Osteocyte (in vitro differentiated cells): ENCODE measurements at places on chromosomes 5 and 9.
A peak's percentile ranks its signal among the peaks of the same experiment; 100 is the strongest.

GRCh38 chr9:3906437-3907213, 380.8 kb upstream of the RFX3 start:
- DNase-seq, result no peak

DNA sequence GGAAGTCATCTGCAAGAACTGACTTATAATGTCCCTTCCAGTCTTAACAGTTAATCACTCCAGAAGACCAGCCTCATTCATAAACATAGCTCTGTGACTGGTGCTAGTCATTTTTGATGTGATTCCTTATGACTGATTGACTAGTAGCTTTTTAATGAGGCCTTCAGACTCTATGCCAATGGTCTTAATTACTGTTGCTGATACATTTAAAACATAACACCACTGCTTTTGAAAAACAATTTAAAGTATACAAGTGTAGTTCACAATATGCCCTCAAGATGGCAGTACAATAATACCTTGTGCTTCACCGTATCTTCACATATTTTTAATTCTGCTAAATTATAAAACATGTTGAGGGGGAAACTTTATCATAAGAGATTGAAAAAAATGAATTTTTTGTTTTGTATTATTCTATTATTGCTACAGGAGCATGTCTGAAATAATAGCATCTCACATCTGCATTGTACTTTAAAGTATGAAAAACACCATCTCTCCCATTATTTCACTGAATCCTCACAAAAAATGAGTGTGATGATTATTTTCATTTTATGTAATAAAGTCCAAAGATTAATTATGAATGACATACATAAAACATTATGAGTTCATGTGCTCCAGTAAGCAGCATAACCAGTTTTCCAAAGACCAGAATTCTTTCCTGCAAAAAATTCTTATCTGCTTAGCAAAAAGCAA, 55.2 kb upstream of the SHISAL2B start:
- DNase-seq, result no peak

DNA sequence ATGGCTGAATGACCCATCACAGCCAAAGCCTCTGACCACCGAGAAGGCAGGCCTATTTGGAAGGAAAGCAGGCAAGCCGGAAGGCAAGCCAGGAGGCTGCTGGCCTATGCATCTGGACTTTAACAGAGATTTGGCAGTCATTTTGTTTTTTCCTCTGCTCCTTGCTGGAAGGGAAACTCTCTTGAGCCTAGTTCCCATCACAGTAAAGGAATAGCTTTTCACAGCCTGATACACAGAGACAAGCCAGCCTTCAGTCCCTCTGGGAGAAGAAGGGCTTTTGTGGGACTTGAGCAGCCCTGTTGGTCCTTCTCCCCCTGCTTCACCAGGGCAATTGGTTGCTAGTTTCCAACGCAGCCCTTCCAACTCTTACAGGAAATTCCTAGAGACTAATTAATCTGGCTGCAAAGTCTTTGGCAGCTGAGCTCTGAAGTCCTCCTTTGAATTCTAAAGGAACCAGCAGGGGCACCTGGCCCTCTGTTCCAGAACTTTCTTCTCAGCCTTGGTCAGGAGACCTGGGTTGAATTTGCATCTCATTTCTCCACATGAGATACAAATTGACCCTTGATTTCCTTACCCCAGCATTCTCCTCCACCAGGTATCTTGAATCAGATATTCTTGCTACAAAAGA, 157.3 kb upstream of the EPB41L4A start:
- no peak for DNase-seq

DNA sequence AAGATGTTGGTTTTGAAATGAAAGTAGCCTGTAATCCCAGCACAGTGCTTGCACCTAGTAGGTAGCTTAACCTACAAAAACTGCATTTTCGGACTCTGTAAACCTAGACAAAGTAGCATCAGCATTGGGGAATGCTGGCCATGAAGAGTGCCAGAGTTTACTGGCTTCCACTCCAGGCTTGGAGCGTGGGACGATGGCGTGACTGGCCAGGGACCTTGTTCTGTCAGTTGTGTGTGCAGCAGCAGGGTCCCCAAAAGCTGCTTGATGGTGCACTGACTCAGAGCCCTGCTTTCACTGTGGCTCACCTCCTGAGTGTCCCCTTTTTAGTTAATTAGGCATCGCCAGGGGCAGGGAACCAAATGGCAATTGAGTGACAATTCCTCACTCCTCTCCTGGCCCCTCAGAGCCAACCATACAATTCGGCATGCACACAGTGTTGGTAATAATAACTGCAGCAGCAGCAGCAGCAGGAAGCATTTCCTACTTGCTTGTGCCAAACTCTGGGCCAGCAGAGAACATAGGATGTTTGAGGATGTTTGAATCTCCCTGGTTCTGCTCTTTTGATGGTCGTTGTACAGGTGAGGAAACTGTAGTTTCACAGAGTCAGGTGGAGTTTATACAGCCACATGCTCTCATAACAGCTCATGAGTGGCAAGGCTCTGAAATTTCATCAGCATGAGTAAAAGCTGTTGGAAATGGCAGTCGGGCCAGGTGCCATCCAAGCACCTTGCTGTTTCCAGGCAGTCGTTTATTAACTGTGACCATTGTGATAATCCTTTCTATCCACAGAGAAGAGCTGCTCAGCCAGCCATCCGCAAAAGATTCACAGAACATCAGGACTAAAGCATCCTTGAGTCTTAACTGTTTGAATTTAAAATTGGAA, 4.2 kb downstream of the UBE2QL1 start:
- DNase-seq, result peak; percentile 51

DNA sequence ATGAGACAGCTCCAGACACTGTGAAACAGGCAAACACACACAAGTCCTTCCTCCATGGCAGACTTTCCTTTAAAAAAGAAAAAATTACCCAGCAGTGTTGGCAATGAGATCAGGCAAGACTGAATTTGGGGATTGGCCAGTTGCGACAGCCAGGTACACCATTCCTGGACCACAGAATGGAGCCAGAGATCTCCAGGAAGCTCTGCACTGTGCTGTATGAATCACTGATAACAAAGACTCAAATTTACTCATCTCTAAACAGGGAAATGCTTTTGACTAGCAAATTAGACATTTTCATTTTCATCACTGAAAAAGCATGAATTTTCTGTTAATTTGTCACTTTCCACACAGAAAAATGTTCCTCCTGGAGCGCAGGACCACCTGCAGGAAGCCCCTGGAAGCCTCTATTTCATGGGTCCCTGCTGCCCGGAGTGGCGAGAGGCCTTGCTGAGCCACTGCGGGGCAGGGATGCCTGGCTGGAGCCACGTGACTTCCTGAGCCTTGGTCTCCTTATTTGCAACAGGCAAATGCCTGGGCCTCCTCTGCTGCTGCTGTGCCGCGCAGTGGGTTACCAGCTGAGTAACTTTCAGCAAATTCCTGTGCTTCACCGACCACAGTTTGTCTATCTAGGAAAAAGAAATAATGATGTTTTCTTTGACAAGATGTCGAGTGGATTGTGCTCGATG, 185.9 kb upstream of the ZNF618 start:
- DNase-seq, result no peak

DNA sequence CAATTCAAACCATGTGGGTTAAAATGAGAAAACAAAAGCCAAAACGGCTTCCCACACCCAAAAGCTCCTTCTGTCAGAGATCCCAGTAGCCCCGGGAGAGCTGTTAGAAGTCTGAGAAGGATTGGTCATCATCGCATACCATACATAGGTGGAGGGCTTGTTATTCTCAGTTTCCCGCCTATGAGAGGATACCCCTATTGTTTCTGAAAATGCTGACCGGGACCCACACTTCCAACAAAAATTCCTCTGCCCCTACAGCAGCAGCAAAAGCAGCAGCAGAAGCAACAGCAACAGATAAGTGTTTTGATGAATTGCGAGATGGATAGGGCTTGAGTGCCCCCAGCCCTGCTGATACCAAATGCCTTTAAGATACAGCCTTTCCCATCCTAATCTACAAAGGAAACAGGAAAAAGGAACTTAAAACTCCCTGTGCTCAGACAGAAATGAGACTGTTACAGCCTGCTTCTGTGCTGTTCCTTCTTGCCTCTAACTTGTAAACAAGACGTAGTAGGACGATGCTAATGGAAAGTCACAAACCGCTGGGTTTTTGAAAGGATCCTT, at the start of gene TEK:
Gene TEK (plus strand): TSS at position 245 of the 561 bp plus-strand sequence. CDS start 366 bp downstream, outside the sequence.
- DNase-seq, result no peak

DNA sequence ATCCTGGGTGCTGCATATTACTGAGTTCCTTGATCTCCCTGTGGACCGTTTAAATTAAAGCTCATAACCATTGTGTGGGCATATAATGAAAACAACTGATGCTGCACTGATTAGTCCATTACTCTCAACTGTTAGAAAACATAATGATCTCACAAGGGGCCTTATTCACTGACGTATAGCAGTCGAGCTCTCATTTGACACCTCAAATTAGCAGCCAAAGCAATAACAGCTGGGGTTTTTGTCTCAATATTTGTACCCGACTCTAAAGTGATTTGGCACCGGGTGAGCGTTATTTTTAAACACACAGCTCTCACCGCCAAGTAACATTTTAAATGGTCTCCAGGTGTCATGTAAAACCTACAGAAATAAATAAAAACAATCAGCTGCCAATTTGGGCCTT, 252.2 kb upstream of the PANK3 start:
- DNase-seq, result no peak

DNA sequence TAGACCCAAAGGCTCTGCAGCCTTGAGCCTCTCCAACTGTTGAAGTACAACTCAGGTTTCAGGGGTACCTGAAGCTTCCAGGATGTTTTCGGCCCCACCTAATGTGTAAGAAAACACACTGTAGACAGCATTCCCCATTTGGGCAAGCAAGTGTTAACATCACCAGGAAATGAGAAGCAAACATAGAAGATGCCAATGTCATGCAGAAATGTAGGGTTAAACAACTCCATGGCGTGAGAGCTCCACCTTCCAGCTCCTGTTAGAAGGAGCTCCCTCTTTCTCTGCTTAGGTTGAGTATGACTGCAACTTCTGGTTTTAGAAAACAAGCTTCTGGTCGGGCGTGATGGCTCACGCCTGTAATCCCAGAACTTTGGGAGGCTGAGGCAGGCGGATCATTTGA, 31.0 kb upstream of the DENND1A start:
- no peak for DNase-seq

DNA sequence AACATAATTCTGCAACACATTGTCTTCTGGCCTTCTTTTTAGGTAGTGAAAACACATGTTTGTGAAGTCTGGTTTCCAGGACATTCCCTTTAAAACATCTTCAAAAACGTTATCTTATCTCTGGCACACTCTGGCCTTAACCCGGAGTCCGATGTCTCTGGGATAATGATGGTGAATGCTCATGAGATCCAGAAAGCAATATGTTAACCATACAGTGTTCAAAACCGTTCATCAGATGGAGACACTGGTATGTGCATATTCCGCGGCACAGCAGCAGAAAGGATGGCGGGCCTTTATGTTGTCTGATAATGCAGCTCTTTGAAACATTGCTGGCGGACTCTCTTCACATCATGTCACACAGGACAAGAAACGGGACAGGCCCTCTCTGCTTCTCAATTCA, 605.2 kb downstream of the CCDC171 start:
- DNase-seq, result no peak

- DNase-seq, result no peak
Measured at GRCh38 chr5:176817841-176818377, 7.5 kb downstream of the UNC5A start.

GRCh38 chr5:53917095-53917494, 356.7 kb downstream of the NDUFS4 start:
- no peak for DNase-seq

DNA sequence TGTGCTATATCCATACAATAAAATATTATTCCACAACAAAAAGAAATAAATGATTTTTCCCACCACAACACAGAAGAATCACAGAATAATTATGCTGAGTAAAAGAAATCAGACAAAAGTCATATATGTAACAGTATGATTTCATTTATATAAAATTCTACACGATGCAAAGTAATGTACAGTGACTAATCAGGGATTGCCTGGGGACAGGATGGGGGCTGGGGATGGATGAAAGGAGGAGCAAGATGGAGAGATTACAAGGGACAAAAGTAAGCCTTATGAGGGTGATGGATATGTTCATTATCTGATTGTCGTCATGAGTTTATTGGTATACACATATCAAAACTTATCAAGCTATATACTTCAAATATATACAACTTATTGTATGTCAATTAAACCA, 154.0 kb downstream of the FBN2 start:
- DNase-seq, result no peak

DNA sequence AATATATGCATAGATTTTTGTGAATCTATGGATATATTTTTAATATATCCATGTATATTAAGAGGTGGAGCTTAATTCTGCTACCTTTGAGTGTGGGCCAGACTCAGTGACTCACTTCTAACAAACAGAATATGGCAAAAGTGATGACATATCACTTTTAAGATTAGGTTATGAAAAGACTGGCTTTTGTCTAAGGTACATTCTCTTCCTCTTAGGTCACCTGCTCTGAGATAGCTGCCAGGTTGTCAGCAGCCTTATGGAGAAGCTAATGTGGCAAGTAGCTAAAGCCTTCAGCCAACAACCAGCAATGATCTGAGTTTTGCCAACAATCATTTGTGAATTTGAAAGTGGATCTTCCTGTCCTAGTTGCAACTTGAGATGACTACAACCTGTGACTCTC, 83.8 kb downstream of the ANKRD31 start:
- no peak for DNase-seq

DNA sequence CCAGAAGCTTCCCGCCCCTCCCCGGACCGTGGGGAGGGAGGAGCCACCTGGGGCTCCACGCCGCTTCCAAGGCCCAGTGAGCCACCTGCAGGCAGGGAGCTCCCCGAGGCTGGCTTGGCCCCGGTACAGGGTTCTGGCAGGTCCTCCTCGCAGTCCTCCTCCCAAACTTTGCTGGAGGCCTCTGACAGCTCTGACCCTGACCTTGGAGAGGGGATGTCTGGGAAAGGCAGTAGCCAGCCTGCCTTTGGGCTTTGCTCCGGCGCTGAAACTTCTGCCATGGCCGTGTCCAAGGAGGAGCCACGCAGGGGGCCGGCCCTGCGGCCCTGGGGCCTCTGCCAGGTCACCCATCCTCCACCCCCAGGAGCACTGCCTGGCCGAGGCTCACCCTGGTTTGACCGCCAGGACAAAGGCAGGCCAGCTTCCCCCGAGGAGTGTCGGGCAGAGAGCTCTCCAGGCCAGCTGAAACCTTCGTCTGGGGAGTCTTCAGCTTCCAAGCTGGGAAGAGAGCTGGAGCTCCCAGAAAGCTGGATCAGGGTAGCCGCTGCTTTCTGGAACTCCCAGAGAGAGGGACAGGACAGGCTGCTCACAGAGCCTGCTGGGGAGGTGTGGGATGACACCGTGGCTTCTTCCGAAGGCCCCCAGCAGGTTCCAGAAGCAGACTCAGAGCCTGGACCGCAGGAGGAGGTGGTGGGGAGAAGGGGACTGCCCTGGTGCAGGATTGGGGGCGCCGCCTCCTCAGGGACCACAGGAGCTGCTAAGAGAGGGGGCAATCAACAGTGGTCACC, 9.0 kb upstream of the QSOX2 start:
- no peak for DNase-seq

DNA sequence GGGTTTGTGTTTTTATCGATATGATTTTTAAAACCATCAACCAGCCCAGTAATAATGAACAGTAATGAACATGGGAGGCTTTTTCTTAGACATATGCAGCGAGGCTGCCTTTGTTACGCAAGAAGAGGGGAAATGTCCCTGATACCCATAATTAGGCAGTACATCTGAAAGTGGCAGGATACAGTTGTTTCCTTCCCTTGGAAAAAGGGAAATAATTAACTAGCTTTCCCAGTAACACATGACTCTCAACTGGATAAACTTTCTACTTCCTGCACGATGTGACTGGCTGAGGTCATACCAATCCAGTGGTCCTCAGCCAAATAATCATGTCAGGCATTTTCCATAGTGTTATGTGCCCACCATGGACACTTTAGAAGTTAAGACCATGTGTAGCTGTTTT, 431.6 kb upstream of the C9orf72 start:
- DNase-seq, result no peak

GRCh38 chr9:137198902-137199283, 1.6 kb downstream of the TPRN start:
- DNase-seq, result no peak

- DNase-seq, result no peak
Measured at GRCh38 chr5:95924720-95925377, 36.8 kb downstream of the ELL2 start.
